ENCODE measurements at places on chromosomes 5 and 9. TPM values are rescaled to one million over a fixed set of nuclear protein-coding genes. Genes with fewer than 3 reads are reported as not detected.

ORM1 gene
- polyA plus RNA-seq: 0.58 TPM

SV2C gene
- polyA plus RNA-seq: 0.08 TPM

C9orf50 gene
- polyA plus RNA-seq: 0.23 TPM

KIF24 gene
- polyA plus RNA-seq: 15.9 TPM

All from forelimb muscle (tissue), 1 donor.